Inflammatory macrophage (primary cell): ENCODE measurements at places on chromosomes 11 and 22.
A peak's percentile ranks its signal among the peaks of the same experiment; 100 is the strongest.

DNA sequence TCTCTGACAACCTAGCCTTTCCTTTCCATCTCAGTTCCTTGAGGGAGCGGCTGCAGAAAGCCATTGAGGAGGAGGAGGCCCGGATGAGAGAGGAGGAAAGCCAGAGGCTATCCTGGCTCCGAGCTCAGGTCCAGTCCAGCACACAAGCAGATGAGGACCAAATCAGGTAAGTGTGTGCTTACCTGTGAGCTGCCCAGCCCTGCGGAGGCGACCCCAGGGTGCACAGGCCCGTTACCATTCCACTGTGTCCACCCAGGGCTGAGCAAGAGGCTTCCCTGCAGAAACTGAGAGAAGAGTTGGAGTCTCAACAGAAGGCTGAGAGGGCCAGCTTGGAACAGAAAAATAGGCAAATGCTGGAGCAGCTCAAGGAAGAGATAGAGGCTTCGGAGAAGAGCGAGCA is 63.1 kb downstream of the CEP164 start:
- DNase-seq: no peak

- DNase-seq: no peak
Observed at GRCh38 chr11:35549787-35550186, 24.4 kb upstream of the PAMR1 start.

DNA sequence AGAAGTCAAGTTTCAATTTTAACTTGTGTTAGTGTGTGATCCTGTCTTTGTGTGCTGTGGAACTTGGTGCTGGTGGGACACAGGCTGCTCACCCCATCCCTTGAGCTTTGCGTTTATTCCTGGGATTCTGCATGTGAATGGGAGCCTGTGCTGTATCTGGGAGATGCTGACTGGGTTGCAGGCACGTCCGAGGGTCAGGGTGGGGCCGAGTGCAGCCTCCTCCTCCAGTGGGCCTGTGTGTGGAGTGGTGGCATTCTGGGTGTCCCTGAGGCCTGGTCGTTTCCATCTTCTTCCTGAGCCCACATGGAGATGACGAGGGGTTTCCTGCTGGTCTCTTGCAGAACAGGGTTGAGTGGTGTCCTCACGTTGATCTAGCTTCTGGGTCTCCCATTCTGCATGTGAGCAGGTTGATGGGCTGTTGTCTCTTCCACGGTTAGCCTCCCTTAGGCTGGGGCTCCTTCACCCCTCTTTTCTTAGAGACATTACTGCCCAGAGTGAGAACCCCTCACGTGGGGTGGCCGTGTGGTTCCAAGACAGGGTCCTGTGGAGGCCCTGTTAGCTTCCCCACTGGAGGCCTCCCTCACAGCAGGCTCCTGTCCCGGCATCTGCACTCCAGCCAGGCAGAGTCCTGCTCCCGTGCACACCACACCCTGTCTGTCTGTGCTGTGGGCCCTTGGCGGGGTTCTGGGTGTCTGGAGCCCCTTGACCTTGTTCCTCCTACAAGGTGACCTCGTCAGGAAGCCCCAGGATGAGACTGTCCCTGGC is 4.9 kb downstream of the PTDSS2 start:
- DNase-seq: no peak

- DNase-seq: no peak
Observed at GRCh38 chr11:100769617-100770016, 82.5 kb downstream of the ARHGAP42 start.

DNA sequence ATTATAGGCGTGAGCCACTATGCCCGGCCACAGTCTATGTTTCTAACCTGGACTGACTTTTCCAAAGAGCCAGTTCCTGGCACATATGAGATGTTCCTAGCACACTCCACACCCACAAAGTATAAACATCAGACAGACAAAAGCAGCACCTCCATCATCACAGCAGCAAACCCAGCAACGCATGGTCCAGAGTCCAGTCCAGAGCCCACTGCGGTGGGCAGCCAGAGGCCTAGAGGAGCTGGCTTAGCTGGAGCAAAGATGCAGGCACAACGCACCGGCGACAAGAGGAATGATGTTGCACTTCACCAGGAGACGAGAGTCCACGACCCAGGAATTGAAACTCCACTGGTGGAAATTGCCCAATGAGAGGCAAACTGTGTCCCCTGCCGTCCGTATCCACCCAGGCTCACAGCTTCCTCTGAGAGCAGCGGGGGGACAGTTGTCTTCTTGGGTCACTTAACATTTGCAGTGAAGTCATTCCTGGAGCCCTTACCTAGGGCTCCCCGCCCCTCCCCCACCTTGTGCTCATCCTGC is 36.6 kb downstream of the RPS6KA4 start:
- peak; percentile 63 for DNase-seq

- peak; percentile 26 for DNase-seq
Observed at GRCh38 chr11:71420455-71421241, 27.5 kb downstream of the DHCR7 start.

GRCh38 chr11:73382183-73382582 is 6.0 kb downstream of the RELT start:
- DNase-seq: no peak

DNA sequence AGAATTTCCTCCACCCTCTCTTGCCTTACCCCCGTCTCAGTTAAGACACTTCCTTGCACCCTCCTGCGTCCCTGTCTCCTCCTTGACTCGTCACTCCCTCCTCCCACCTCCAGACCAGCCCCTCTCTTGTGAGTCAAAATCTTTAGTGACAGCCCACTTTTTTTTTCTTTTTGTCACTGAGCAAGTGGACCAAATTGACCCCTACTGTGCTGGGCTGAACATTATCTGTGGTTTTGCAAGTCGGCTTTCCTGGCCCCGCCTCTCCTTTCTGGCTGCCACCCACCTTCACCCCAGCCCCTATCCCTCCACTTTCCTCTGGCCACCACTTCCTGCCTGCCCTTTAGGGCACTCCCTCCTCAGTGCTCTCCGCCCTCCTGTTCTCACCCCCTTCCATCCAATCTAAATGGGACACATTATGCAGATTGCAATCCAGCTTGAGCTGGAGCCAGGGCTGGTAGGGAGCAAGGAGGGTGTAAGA is at the start of gene APLNR:
TSS of gene APLNR (minus strand) at position 47 of the 478 bp plus-strand sequence. CDS start 246 bp downstream, outside the sequence.
- DNase-seq: no peak

DNA sequence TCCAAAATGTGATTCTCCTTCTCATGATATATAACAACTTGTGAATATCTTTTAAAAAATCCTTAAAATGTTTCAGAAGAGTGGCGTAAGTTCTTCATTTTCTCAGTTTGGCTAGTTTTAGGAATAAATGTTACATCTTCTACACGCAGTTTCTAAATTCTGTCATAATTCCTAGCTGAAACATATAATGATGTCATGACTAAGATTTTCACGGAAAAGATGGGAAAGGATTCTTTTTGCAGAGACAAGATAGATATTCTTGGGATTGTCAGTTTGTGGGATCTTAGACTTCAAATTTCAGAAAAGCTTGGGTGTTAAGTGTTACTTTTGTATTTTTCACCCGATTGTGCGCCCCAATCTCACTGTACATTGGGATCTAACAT is 1.7 kb downstream of the EED start:
- no peak for DNase-seq

DNA sequence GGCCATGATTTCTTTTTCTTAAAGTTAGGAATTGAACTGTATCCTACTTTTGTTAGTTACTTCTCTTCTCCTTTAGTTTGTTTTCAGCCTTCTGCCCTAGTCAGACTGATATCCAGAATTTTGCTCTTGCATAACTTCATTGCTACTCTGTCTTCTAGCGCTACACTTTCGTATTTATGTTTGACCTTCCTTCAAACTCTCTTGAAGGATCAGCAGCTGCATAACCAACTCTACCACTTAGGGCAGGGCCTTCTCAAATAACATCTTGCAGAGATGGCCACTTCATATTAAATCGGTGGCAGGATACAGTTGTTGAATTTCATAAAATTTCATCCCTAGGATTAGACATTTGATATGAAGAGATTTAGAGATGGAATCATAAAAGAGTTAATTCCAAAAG is 43.9 kb downstream of the KDM2A start:
- DNase-seq: no peak

DNA sequence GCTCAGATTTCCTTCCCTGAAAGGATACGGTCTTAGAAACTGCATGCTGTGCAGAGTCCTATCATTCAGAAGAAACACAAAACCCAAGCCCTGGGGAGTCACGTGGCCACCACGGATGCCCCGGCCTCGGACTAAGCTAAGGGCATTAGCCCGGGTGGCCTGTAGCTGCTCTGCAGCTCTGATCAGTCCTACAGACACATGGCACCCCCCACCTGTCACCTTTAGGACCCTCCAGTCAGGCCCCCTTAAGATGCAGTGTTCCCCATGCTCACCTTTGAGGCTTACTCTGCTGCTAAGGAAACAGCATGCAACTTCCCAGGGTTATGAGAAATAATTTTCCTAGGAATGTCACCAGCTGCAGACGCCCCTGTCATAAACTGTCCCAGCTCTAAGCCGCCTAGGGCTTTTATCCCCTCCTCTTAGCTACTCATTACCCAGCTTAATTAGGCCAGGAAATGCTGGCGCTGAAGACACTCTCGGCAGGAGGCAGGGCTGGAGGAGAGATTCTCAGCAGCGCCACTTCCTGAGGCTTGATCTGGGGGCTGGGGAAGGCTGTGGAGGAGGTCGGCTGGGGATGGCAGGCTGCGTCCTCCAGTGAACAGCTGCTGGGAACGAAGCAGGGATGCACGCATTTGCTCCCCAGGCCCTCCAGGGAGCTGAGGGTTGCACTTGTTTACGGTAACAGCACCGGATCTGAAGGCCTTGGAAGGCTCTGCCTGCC is 47.2 kb upstream of the ADA2 start:
- DNase-seq: no peak

GRCh38 chr11:47506795-47507562 is 46.0 kb downstream of the CELF1 start:
- DNase-seq: peak; percentile 26

DNA sequence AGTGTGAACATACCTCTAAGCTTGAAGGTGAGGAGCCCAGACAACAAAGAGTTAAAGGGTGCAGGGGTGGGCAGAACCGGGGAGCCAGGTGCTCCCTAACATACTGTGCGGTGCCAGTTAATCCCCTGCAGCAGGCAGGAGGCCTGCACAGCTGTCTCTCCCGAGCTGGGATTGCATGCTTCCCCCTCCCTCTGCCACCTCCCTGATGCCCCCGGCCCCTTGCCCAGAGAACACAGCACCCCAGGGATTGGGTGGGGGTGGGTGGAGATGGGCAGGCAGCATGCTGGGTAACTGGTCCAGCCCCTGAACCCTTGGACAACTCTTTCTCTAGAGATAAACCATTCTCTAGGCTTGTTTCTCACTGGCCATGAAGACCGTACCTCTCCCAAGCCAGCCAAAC is 67.7 kb upstream of the MYOD1 start:
- no peak for DNase-seq

DNA sequence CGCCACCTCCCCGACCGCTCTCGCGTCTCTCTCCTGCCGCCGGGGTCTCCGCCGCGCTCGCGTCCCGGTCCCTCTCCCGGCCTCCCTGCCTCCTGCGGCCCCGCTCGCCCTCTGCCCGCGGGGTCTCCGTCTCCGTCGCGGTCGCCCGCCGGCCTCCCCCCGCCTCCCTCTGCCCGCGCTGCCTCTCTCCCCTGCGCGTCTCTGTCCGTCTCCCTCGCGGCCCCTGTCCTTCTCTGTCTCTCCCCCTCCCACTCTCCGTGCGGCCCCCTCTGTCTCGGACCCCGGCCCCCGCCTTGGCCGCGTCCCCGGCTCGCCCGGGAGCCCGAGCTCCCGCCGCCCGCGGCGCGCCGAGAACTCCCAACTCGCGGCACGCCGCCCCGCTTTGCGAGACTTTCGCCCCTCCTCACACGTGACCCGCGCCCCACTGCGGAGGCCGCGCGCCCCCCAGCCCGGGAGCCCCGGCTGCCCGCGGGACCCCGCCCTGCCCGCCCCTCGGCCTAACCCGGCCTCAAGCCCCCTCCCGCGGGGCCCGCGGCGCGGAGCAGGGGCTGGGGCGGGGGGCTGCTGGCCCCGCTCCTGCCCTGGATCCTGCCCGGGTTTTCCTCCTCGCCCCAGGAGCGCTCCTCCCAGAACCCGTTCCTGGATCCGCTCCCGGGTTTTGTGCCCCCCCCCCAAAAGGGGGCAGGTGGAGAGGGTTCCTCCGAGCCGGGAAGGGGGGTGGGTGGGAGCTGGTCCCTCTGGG is 702 bp upstream of the KCNJ4 start:
- DNase-seq: no peak

DNA sequence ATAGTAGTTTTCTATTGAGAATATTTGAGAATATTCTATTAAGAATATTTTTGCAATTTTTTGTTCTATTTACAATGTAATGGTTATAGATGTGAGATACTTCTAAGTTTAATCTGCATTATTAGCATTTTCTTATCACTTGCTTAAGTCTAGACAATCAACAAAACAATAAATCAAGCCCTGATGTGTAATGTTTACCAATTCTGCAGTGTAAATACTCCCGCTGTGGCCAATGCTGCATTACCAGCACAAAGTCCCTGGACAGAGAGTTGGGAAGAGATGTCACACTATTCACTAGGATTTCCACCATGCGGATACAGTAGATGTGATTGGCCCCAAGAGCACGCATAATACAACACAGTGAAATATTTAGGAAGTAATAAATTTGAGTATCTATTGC is 47.6 kb upstream of the GCAT start:
- DNase-seq: no peak

DNA sequence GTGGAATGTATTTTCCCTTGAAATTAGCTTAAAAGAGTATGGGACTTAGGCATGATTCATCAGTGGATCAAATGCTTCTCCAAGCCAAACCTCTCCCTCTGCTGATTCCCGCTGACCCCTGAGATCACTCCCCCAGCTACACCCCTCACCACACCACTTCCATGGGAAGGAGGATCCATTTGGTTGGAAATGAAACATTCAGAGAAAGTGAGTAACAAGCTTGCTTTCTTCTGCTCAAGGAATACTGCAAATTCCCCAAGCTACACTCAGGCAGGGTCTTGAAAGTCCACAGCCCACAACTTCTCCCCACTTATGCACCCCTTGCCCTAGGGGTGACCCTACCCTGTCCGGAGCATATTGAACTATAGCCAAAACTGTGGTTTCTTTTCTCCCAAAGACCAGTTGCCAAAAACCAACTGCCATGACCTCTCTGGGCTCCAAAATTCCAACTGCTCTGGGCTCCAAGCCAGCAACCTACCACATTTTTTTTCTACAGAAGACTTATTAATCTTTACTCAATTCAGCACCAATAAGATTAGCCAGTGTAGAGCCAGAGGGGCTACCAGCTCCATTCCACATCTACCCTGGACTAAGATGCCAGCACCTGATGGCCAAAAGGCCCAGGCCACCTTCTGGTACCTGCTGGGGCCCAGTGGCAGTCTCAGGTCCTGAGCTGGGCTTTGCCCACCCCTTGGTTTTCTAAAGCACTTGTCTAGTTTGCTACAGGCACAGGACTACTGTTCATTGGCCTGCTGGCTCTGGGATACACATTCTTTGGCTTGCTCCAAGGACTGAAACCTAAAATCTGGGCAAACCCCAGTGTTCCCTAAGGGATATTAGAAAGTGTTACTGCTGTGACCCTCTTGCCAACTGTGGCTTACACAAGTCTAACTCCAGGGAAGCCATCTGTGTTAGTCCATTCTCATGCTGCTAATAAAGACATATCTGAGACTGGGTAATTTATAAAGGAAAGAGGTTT is 101.1 kb downstream of the MICAL3 start:
- DNase-seq: no peak
